Midbrain (tissue), 1 donor: ENCODE measurements at places on chromosomes 7 and 10.

GRCh38 chr10:86261470-86261869 lies 105.1 kb downstream of the GRID1 start:
- no peak for DNase-seq

GRCh38 chr7:98399462-98399861 lies 1.4 kb downstream of the BAIAP2L1 start:
- no peak for DNase-seq

DNA sequence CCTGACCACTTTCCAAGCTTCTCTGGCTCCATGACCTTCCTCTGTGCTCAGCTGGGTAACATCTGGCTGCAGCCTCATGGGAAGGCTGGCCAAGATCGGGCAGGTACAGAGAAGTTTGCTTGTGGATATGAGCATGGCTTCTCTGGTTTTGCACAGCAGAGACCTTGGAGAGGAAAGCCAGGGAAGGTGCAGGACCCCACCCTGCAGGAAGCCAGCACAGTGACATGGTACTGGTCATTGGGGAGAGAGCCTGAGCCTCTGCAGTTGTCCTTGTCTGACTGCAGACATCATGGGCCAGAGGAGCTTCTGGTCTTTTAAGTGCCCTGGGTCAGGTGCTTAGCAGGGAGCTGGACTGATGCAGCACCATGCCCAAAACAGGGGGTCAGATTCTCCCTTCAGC lies 70.6 kb upstream of the LEP start:
- no peak for DNase-seq

DNA sequence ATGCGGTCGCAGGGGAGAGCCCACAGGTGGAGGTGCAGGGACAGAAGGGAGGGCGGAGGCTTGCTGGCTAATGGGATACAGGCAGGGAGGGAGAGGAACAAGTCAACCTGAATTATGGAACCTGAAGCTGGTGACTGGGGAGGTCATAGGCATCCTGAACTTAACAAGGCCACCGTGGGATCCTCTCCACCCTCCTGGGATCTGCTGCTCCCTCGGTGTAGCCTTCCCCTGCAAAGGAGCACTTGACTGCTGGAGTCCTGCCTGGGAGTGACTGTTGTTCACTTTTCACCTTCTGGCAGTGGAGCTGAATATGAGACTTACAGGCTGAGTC lies 223.1 kb downstream of the GFRA1 start:
- no peak for DNase-seq

GRCh38 chr7:66348959-66349358 lies 143.8 kb downstream of the TPST1 start:
- DNase-seq = no peak

GRCh38 chr10:102438374-102438773 lies 6.0 kb upstream of the CUEDC2 start:
- DNase-seq = no peak

- no peak for DNase-seq
Observed at GRCh38 chr10:61842755-61843497, 58.6 kb upstream of the ARID5B start.

DNA sequence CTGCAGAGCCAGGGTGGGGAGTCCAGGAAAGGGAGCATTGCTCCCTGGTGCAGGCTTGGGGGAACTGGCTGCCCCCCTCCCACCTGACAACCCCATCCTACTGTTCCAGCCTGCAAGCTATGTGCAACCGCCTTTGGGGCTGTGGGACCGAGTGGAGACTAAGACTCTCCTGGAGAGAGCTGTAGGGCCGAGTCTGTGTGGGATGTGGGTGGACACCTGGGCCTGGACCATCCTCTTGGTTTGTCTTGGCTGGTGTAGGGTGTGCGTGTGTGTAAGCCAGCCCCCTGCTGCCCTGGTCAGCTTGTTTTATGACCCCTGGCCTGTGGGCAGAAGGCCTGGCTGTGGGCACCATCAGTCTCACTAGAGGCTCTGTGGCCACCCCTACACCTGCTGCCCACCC lies 1.6 kb upstream of the RAMP3 start:
- no peak for DNase-seq

DNA sequence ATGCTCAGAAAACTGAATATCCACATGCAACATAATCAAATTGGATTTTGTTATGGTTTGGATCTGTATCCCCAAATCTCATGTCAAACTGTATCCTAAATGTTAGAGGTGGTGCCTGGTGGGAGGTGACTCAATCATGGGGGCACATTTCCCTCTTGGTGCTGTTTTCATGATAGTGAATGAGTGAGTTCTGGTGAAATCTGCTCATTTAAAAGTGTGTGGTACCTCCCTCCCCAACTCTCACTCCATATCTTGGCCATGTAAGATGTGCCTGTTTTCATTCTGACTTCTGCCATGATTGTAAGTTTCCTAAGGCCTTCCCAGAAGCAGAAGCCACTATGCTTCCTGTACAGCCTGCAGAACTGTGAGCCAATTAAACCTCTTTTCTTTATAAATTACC lies 239.6 kb upstream of the KLF14 start:
- no peak for DNase-seq

GRCh38 chr7:133479456-133480065 lies 226.7 kb downstream of the EXOC4 start:
- DNase-seq = no peak

GRCh38 chr7:229184-229964 lies 37.0 kb downstream of the FAM20C start:
- no peak for DNase-seq

GRCh38 chr10:119505588-119506315 lies 36.8 kb downstream of the RGS10 start:
- no peak for DNase-seq

GRCh38 chr10:19014498-19014897 lies 34.1 kb upstream of the MALRD1 start:
- no peak for DNase-seq

- DNase-seq = no peak
Observed at GRCh38 chr10:812787-813186, 118.7 kb downstream of the LARP4B start.

DNA sequence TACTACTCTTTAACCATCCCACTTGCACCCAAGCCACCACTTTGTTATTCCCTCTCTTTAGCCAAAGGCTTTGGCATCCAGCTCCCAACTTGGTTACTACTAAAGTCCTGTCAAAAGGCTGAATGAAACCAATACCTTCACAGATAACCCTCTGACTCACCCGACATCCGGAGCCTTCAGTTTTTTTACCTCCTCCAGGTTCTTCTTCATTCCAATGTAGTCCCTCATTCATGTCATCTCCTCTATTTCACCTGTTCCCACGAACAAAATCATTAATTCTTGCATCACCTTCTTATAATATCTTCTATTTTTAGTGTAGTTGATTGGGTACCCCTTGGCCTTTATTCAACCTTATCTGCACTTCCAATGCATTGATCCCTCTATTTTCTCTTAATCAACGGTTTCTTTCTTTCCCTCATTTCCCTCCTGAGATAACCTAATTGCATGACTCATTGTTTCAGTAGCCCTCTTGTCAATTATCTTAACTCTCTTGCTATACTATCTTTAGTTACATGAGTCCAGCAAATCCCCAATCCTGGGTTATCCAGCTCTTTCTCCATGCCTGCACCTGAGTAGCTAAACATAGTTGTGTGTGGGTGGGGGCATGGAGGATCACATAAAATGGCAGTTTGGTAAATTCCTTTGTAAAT lies 87.2 kb upstream of the COL1A2 start:
- no peak for DNase-seq
